Mesenteric fat pad (tissue), 1 donor: ENCODE measurements at places on chromosomes 3 and 15.
A peak's percentile ranks its signal among the peaks of the same experiment; 100 is the strongest.

DNA sequence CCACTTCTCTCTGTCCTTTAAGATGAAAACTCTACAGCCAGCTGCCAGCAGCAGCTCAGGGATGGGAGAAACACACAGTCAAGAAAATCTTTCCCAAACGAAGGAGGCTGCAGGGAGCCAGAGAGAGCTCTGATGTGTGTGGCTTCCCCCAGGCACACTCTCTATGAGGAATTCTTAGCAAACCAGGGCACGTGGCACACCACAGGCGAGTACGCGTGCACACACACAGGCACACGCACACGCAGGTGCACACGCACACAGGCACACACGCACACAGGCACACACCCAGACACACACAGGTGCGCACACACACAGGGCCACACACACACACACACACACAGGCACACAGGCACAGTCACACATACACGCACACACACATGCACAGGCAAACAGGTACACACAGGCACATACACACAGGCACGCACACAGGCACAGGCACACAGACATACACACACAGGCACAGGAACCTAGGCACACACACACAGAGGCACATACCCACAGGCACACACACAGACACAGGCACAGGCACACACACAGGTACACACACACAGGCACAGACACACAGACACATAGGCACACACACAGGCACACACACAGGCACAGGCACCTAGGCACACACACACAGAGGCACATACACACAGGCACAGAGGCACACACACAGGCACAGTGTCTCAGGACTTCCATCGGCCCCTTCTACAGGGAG, 91.5 kb upstream of the ATP2B2 start:
- DNase-seq: no peak

DNA sequence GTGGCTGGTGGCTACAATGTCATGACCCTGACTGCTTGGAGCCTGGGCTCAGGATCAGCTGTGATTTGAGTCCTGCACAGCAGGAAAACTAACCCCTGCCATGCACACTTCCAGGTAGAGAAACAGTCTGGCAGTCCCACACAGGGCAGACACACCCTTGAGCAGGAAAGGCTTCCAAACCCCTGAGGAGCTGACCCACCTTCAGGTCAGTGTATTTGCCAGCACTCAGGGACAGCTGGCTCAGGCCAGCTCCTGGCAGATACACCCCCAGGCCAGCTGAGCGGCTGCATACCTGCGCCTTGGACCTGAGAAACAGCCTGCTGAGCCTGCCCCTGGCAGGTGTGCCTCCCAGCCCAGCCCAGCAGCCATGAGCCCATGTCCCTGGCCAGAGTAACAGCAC, 22.2 kb upstream of the CDAN1 start:
- DNase-seq: no peak

GRCh38 chr3:18018491-18019160, 276.2 kb upstream of the TBC1D5 start:
- no peak for DNase-seq

DNA sequence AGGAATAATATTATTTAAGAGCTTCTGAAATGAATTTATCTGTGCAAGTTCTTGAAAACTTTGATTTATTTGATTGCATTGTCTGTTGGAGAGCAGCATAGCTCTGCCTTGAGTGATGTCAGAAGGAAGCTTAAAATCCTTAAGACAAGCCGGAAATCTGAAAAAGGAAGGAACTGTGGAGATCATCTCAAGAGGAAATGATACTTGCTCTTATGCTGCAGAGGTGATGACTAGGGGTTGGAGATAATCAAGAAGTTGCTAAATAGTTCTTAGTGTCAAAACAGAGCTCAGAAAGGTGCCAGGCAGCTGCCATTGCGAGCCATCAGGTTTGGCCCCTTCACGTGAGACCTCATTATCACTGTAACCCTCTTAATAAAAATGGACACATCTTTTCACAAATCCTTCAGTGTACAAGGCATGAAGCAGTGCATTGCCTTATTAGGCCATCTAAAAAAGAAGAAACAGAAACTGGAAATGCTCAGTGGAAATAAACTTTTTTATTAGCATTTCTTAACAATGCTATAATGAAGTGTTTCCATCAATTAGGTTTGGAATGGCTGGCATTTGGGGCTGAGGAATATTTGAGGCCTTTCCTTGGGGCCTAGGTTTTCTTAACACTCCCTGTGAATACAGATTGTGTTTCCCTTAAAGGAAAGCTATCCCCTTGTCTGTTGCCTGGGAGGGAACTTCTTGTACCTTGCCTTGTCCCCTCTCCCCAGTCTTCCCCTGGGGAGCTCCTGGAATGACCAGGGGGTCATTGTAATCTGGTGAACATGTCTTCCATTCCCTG, 34.5 kb upstream of the VILL start:
- DNase-seq: no peak

DNA sequence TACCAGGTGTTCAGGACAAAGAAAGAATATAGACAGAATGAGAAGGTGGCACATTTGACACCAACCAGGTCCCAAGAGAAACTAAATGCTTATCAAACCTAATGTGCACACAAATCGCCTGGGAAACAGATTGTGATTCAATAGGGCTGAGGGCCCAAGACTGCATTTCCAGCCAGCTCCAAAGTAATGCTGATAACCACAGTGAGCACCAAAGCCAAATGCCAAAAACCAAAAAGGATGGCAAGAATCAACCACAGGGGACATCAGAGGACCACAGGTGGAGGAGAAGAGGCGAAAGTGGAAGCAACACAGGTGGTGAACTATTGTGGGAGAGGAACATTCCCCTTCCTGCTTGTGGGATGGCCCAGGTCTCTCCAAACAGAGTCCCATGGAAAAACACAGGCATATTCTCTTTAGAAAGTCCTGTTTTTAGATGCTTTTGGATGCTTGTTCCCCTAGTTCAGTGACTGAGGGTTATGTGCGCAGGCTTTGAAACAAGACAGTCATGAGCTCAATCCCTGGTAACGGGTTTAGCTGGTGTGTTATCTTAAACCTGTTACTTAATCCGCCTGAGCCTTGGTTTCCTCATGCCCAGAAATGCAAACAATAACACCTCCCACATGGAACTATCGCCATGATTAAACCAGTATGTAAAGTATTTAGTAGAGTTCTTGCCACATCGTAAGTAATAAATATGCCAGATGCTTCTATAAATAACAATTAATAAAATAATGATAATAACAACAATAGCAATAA, 241.7 kb downstream of the ATP8B4 start:
- no peak for DNase-seq

GRCh38 chr15:99953886-99954285, 220.6 kb upstream of the LYSMD4 start:
- DNase-seq: peak; percentile 37

DNA sequence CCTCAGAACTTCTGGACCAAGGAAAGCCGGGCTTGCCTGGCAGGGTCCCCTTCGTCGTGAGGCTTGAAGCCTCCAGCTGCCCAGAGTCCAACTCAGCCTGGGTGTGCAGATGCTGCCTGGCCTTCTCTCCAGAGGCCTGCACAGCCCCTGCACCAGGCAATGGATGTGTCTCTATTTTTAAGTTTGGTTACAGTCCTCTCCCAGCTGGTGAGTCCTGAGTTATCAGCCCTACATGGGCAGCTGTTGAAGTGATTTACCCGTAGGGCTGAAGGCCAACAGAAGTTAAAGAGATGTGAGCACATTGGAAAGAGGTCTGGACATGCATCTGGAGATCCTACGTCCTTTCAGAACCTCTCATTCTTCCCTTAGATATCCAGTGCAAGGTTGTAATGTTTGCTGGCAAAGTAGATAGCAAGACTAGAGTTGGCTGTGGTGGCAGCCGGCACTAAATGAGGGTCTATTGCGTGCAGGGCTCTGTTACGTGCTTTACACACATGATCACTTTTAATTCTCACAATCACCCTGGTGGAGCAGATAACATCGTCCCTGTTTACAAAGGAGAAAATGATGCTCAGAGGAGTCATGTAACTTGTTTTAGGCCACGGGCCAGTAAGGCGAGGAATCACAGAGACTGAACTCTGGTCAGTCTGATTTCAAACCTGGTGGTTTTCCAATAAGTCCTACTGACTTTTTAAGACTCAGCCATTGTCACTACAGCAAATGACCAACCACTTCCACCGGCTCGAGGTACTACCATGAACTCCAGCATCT, 9.9 kb downstream of the FYCO1 start:
- no peak for DNase-seq

DNA sequence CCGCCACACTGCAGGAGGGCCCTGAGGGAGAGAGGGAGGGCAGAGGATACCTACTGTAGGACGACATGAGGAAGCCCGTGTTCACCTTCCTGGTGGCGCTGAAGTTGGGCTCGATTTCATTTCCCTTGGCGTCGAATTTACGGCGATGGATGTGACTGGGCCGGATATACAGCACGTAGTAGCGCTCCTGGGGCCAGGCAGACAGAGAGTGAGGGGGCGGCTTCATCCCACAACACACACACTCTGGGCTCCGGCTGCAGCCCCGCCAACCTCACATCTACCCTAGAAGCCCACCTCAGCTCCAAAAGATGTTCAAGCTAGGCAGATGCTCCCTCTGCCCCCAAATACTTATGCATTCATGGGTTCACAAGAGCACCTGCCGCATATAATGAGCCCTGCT, 4.5 kb downstream of the ARPIN start:
- DNase-seq: peak; percentile 62
